Activated CD4-positive, alpha-beta T cell treated with anti-CD3 and anti-CD28 coated beads for 36 hours (primary cell): ENCODE measurements at places on chromosomes 3 and 15. TPM values are rescaled to one million over a fixed set of nuclear protein-coding genes. Genes with fewer than 3 reads are reported as not detected.
A peak's percentile ranks its signal among the peaks of the same experiment; 100 is the strongest.

DNA sequence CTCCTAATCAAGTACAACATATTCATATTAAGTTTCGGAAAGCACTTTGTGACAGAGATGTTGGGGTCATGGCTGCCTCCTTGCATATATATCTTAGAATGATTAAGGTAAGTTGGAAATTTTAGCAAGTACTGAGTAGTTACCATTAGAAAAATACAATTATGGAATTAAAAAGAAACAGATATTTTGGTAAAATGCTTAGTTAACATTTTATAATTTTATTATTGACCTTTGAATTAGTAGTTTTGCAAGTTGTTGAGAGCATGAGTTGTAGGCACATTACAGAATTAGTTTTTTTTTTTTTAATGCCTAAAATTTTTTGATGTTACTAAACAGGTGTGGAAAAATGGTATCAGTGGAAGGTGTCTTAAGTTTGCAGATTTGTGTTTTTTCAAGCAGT, 20.6 kb downstream of the AP4E1 start:
- no peak for DNase-seq

GRCh38 chr3:106049821-106050220, 181.0 kb upstream of the CBLB start:
- DNase-seq, result no peak

- DNase-seq, result no peak
Measured at GRCh38 chr3:120331076-120331475, 18.1 kb downstream of the LRRC58 start.

DNA sequence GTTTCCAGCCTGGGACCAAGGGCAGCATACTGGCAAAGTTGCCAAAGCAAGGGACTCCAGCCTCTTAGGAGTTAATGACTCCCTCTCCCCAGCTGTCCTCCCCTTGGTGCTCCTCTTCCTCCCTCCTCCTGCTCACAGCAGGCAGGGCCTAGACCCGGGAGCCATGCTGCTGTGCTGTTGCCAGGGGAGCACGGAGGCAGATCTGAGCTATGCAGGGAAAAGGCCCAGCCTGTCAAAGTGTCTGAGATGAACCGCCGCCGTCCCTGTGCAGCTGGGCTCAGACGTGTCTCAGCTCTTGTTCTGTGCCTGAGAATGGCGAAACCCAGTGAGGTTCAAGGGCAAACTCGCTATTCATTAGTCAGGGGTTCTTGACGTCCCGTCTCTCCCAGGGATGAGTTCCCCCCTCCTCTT, 60.8 kb upstream of the POLG start:
- no peak for DNase-seq

DNA sequence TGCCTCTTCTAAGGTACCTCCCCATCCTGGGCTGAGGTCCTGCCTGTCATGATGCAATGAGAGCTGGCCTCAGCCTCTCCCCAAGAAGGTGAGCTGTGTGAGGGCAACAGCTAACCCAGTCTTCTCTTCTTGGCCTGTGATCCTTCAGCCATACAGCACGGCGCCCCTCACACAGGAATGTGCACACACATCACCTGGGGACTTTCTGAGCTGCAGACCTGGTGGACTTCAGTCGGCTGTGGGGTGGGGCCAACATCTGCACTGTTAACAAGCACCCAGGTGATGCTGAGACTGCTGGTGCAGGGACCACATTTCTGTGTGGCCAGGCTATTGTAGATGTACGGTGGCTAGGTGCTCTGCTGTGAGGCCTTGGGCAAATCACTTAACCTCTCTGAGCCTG, 14.5 kb downstream of the HCN4 start:
- DNase-seq, result no peak

- no peak for DNase-seq
Measured at GRCh38 chr3:151584566-151584965, 123.7 kb upstream of the IGSF10 start.

DNA sequence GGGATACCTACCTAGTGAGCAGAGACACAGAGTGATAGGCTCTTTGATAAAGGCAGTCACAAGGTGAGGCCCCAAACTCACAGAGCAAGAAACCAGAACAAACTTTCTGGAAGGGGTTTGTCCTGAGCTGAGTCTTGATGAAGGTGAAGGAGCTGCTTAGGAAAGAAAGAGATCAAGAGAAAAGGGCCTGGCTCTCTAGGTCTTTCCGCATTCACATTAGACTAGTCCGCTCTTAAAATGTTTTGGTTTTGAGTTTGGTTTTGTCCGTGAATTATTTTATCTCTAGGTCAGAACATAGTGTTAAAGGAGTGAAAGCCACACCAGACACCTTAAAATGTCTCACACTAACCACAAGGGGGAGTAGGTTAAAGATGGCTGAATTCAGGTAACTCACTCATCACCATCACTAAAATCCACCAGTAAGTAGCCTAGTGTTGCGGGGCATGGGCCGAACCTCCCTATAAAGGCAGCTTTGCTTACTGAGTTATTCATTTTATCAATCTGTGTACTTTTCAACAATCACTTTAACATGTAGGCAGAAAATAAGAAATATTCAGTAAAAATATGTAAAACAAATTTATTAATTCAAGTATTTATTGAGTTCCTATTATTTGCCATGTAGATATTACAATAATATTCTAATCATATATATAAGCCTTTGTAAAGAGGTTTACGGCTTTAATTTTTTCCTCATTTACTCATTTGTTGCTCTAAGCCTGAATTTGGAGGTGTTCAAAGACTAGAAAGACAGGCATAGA, 121.5 kb upstream of the TSC22D2 start:
- DNase-seq, result peak; percentile 9

GRCh38 chr3:124201786-124202185, 209.9 kb upstream of the ROPN1 start:
- no peak for DNase-seq

DNA sequence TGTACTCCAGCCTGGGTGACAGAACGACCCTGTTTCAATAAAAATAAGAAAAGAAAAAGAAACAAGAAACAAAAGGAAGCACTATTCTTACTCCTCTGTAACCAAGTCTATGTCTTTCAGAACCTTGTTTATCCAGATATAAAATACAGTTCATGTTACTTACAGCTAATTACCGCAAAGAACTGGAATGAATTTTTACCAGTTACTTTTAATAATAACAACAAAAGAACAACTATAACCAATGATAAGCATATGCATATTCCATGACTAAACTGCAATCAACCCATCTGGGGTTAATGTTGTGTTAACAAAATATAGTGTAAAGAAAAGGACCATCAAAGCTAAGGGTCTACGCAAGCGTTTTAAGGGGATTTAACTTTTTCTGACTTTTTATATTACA, 123.2 kb downstream of the SNRK start:
- no peak for DNase-seq

DNA sequence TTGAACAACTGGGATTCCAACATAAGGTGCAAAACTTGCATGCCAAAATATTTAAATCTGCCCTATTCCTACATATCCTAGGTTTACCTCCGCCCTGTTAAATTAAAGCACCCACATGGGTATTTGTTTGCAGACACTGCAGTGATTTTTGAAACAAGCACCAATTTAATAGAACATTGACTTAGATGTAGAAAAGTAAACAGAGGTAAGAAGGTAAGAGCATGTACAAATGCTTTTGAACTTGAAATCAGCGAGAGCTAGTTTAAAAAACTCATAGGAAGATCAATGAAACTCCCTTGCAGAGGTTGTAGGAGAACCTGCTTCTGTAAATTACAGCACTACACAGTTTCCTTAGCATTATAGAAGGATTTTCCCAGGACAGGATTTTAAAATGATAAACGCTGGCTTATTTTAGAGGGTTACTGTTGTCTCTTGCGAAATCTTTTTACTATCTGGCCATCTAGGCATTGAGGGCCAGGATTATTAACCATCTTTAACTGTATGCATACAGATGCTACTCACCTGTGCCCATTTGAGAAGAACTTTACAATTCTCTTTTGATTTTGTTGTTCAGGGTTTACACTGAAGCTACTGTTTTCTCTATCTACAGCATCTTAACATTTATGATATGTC, 284.8 kb downstream of the FEZF2 start:
- no peak for DNase-seq

- DNase-seq, result no peak
Measured at GRCh38 chr15:73024168-73024567, 28.1 kb upstream of the NEO1 start.

DNA sequence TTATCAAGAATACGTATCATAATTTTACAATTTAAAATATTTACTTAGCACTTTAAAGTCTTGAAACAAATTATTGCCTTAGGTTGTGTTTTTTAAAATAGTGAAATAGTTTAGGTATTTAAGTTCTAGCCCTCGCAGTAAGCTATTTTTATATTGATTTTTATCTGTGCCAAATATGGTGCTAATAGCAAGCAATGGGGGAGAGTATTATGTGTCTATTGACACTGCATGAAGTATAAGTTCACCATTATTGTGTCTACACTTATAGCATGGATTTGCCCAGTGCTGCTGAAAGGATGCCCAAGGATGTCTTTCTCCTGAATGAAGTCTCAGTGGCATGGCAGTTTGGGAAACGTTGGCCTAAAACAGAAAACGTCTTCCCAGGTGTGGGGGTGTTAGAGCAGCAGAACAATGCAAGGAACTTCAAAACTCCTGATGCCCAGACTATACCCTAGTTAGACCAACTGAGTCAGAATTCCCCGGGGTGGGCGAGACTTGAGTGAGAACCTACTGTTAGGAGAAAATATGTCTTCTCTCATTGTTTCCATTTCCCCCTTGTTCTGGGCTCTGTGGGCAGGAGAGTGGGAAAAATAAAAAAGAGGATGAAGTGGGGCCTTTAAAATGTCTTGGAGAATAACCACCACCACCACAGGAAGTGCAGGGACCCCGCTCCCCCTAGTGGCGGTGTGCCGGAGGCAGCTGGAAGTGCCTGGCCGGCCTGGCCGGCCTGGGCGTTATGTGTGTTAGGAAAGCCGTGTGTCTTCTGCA, 104.2 kb upstream of the SLC7A14 start:
- DNase-seq, result peak; percentile 73

DNA sequence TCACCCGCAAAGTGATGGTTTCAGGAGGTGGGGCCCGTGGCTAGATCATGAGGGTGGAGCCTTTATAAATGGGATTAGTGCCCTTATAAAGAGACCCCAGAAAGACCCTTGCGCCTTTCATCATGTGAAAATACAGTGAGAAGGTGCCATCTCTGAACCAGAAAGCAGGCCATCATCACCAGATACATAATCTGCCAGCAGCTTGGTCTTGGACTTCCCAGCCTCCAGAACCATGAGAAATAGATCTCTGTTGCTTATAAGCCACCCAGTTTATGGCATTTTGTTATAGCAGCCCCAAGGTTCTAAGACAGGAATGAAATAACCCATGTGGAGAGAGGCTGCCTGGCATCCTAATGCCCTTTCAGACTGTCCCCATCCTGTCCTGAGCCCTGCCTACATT, 127.8 kb upstream of the SMAD3 start:
- DNase-seq, result no peak

DNA sequence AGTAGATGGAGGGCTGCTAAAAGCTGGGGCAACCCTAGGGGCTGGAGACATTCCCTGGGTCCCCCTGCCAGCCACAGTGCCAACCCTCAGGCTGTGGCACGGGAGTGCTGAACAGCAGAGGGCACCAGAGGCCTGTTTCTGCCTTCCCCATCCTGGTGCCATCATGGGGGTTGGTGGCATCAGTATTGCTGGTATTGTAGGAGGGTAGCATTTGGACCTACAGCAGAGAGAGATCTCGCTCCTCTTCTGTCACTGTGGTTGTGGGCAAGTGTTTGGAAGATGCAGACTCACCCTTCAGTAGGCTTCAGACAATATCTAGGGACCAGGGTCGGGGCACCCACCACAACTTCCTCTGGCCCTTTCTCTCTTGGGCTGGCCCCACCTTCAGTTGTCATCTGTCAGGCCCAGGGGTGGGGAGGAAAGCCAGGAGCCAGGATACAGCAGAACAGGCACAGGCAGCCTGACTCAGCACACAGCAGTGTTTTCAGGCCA, 123.5 kb downstream of the RPLP1 start:
- peak; percentile 85 for DNase-seq

GRCh38 chr3:186929186-186929585, 1.1 kb upstream of the ST6GAL1 start:
- no peak for DNase-seq

- no peak for DNase-seq
Measured at GRCh38 chr3:129602730-129603560, 3.5 kb downstream of the PLXND1 start.

Gene DZIP3
- total RNA-seq, result 11.9 TPM

Gene TIMP4
- 0.11 TPM for total RNA-seq

Gene MORC1
- total RNA-seq, result not detected

Gene PCSK6
- 0.75 TPM for total RNA-seq

Gene PRKCD
- total RNA-seq, result 26.5 TPM
